Kidney epithelial cell (primary cell): ENCODE measurements at places on chromosomes 16 and 17.

GRCh38 chr16:29662000-29662728, 883 bp upstream of the SPN start:
- DNase-seq = no peak

GRCh38 chr16:756428-756827, 4.1 kb upstream of the MSLN start:
- no peak for DNase-seq

GRCh38 chr17:77708049-77708448, 250.5 kb upstream of the TNRC6C start:
- DNase-seq = no peak

DNA sequence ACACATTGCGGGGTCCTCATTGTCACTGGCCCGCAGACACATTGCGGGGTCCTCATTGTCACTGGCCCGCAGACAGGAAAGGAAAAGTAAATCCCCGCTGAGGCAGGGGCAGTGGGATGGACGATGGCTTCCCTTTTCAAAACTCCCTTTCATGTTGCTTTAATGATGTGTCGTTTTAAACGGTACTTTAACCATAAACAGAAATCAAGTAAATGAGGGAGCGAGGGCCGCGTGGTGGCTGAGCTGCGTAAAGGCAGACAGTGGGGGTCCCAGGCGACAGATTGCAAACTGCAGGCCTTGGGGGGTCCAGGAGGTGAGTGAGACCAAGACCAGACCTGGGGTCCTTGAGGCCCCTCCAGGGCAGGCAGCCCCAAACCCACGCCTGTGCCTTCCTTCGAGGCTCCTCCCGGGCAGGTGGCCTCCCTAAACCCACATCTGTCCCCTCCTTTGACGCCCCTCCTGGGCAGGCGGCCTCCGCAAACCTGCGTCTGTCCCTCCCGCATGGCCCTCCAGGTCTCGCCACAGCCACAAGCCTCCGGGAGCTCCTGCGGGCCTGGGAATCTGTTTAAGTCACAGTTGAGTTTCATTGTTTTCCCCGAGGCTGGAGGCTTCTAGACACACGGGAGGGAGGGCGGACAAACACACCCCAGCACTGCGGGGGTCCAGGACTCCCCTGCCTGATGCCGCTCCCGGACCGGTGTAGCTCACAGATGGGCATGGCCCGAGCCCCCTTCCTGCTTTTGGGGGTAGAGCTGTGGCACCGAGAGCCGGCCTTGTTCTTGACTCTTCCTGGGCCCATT, 7.3 kb downstream of the PIEZO1 start:
- DNase-seq = no peak
